Hematopoietic multipotent progenitor cell treated with erythropoietin and hydrocortisone succinate and interleukin-3 and kit ligand, for 8 days (in vitro differentiated cells): ENCODE measurements at places on chromosomes 1 and 21.
A peak's percentile ranks its signal among the peaks of the same experiment; 100 is the strongest.

GRCh38 chr1:3365523-3366125 lies 88.8 kb upstream of the ARHGEF16 start:
- no peak for DNase-seq

DNA sequence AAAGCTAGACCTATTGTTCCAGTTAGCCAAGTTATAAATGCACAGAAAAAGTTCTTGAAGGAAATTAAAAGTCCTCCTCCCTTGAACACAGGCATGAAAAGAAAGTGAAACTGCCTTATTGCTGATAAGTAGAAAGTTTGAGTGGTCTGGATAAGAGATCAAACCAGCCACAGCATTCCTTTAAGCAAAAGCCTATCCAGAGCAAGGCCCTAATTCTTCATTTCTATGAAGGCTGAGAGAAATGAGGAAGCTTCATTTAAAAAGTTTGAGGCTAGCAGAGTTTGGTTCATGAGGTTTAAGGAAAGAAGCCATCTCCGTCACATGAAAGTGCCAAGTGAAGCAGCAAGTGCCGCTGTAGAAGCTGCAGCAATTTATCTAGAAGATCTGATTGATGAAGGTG lies 2.7 kb upstream of the SSX2IP start:
- DNase-seq: peak; percentile 74

- DNase-seq: no peak
Observed at GRCh38 chr1:149915429-149916192, 2.0 kb downstream of the SV2A start.

DNA sequence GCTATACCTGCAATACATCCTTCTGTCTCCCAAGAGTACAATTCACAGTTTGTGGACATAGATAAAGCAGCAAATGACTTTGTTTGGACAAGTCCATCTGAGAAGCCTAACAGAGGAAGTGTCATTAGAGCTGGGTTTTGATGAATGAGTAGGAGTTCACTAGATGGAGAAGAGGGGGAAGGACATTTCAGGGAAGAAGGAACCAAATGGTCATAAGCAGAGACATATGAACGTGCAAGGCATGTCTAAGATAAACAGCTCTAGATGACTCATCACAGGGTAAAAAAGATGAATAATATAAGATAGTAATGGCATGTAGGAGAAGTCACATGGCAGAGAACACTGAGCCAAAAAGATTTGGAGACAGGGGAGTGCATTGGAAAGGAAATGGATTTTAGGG lies 54.5 kb downstream of the HMGB4 start:
- DNase-seq: peak; percentile 34

DNA sequence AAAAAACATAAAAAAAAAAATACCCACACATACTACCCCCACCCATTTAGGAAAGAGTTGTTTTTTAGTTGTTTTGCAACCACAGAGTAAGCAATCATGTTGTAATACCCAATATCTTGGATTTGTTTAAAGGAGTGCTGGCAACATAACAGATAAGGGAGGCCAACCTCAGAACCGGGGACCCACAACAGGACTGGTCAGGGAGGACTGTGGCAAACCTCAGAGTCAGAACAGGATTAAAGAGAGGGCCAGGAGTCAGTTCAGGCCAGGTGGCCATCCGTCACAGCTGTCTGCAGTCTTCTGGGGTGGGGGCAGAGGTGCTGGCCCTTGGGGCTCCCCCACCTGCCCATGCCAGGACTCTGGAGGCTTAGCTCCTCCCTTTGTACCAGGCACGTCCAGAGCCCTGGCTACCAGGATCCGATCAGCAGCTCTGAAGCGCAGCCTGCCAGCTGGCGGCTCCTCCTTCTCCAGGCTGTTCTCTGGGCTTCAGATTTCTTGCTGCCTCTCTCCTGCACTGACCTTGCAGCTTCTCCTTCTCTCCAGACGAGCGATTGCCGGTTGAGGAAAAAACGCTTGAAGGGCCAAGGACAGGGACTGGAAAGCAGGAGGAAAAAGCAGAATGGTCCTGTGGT lies 7.9 kb downstream of the H6PD start:
- DNase-seq: no peak

DNA sequence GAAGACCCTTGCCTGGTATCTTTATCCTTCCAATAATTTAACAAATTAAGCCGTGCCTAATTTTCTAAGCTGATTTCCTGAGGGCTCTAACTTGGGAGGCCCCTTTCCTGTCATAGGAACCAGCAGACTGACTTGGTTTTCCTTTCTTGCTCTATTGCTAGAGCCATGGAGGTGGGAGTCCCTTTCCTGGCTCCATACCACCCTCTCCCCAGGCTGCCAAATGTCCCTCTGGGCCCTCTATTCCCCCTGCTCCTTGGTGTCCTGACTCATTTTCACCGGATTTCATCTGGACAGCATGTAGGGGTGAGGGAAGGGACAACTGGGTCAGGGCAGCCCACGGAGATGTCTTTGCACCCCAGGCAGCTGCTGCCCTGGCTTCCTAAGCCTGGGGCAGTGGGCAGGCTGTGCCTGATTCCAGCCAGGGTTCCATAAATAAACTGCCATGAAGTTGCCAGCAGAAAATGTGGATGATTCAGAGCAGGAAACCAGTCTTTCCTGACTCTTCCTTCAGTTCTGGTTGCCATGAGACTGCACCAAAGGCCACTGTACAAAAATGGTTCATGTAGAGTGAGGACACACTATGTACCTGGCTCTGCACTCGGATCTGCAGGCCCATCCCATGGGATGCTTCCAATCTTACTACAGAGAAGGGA lies 38.0 kb upstream of the SERBP1 start:
- DNase-seq: no peak

- DNase-seq: no peak
Observed at GRCh38 chr1:94285031-94285654, 47.8 kb upstream of the ARHGAP29 start.

DNA sequence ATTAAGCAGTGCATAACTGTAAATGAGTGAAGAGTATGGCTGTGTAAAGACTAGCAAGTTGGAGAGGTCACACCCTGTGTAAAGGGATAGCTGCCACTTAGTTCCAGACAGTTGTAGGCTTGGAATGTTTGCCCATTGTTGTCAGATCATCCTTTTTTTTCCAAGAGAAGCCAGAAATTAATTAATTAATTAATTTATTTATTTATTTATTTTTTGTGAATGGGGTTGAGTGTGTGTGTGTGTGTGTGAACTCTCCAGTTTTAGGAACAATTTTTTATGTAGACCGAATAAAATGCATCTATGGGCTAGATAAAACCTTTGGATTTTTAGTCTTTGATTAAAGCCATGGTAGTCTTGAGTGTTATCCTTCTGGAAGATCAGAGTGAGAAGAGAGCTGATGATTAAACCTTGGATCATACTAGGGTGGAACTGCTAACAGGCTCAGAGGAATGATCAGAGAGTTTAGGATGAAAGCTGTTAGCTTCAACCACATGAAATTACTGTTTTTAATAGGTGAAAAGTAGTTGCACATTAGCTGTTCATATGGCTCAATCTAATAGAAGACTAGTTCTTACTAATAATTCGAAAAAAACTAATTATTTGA lies 58.4 kb downstream of the OSBPL9 start:
- no peak for DNase-seq

GRCh38 chr1:26961826-26962225 lies 1.6 kb upstream of the KDF1 start:
- no peak for DNase-seq

GRCh38 chr1:215958841-215959240 lies 391.7 kb downstream of the KCTD3 start:
- no peak for DNase-seq

DNA sequence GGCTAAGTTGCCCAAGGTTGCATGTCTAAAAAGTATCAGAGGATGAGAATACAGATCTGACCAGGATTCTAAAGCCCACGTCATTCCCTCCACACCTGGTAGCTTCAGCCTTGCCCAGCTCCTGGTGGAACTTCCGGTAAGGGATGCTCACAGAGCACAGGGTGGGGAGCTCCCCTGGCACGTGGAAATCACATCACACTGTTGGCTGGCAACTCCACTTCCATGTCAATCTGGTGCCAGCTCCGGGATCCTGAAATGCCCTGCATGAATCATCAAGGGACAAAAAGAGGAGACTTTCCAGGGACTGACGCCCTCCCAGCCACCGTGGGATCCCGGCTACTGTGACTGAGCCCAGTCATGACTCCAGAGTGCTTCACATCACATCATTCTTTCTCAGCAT lies 12.4 kb upstream of the BCAR3 start:
- no peak for DNase-seq

GRCh38 chr1:9085306-9085940 lies 16.0 kb upstream of the SLC2A5 start:
- no peak for DNase-seq

DNA sequence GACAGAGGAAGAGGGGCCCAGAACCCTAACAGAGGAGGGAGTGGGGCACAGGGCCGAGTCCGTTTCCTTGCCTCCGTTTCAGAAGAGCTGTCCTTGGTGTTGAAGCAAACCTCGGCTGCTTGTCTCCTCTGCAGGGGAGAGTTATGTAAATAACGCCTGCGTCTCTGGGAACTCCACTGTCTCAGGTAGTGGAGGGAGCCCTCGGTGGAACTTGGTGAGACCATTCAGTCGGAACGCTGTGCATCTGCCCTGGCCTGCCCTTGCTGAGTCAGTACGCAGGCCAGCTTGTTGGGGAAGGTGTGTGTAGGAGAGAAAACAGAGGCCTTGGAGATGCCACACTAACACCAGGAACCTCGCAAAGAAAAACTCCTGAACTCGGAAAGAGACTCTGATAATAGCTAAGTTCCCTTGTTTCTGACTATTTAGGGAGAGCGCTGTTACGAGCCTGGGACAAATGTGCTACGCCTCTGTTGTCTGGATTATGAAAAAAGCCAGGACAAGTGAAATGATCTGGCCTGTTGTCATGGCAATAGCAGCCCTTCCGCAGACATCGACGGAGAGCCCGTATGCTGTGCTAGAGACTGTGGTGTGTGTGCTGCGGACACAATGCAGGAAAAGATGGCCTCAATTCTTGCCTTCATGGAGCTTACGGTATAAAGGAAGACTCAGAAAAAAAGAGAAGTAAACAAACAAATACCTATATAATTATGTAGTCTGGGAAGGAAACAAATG lies 94.6 kb upstream of the AKT3 start:
- DNase-seq: no peak

DNA sequence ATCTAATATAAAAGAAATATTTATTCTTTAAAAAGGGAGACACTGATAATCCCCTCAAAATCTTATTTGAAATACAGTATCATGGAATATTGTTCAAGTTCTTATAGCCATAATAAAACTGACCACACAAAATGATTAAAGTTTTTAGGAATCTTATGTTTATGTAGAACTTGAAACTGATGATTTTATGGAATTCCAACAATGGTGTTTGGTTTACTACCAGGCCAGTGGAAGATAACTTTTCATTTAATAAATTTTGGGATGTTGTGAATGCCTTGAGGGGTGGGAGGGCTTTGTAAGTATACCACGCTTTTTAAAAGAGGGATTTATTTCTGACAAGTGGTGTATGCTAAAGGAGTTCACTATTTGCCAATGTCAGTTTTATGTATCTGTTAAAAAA lies 87.7 kb downstream of the RAB3GAP2 start:
- no peak for DNase-seq

DNA sequence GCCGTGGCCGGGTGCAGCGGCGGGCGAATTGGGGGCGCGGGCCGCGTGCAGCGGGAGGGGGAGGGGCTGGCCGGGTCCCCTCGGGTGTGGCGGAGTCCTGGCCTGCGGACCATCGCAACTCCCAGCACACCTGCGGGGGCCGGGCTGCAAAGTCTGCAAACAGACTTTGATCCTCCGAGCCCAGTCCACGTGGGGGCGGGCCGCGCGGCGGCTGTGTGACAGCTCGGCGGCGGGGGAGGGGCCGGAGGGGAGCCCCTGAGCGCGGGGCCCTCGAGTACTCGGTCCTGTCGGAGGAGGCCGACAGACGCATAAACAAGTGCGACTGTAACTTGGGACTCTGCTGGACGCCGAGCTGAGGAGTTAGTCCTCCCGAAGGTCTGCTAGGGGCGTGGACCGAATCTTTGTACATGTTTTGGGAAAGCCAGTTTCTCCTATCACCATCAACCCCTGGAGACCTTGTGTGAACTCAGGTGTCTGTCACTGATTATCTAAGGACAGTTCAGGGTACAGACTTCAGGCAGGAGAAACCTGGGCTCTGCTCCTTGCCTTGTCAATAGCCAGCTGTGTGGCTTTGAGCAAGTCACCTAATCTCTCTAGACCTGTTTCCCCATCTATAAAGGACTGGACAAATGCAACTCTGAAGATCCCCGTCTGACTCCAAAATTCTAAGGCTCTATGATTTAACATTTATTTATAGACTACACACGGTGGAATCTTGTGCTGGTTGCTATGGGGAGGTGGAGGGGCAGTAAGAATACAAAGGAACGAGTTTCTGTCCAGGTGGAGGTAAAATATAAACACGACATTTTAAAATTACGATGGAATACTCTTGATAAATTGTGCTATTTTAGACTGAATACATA lies 710 bp upstream of the SLC30A1 start:
- DNase-seq: peak; percentile 53

DNA sequence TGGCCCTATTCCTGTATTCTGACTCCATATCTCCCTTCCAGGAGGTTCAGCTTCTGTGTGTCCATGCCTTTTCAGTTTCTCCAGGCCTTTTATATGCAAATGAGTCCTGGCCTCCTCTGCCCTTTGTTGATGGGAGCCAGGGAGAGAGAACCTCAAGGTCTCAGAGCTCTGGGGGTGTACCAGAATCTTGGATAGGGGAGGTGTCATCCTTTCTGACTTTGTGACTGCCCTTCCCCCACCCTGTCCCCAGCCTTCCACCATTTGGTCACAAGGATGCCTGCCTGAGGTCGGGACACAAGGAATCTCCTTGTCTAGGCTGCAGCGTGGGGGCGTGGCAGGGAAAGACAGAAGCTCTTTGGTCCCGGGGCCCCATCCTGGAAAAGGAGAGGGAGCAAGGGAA lies 18.6 kb downstream of the LURAP1 start:
- DNase-seq: no peak

DNA sequence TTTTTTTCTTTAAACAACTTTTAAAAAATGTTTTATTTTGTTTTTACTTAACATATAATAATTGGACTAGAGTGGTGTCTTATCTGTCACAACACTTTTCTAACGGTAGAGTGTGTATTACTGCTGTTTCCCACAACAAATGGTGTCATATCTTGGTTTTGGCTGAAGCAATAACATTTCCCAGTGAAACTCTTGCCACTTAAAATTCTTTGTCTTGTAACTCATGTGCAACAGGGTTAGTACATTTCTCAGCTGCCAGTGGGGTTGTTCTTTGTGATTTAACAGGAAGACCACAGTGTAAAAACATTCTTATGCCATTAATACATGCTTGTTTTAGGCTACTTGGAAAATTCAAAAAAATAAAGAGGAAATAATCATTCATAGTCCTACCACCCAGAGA lies 43.5 kb downstream of the ALPL start:
- peak; percentile 47 for DNase-seq
